ENCODE measurements at places on chromosomes 1 and 21. TPM values are rescaled to one million over a fixed set of nuclear protein-coding genes. Genes with fewer than 3 reads are reported as not detected.

The ZNF326 gene
- 17.4 TPM for total RNA-seq

The AADACL3 gene
- not detected for total RNA-seq

The OR2G6 gene
- total RNA-seq = not detected

The CRYBG2 gene
- 0.37 TPM for total RNA-seq

The WDR64 gene
- total RNA-seq = not detected

The ENAH gene
- total RNA-seq = 2.0 TPM

The ADCY10 gene
- total RNA-seq = not detected

The PRELP gene
- not detected for total RNA-seq

The RAB3B gene
- 0.12 TPM for total RNA-seq

The CACNA1E gene
- total RNA-seq = not detected

All from activated naive CD4-positive, alpha-beta T cell treated with anti-CD3 and anti-CD28 coated beads for 36 hours (primary cell).